ENCODE measurements at places on chromosomes 1 and 21. TPM values are rescaled to one million over a fixed set of nuclear protein-coding genes. Genes with fewer than 3 reads are reported as not detected.

SLAMF9 gene
- total RNA-seq, result not detected

KIF17 gene
- total RNA-seq, result not detected

ZBTB8A gene
- 0.11 TPM for total RNA-seq

SPRR1B gene
- not detected for total RNA-seq
